ENCODE measurements at places on chromosomes 6 and 20. TPM values are rescaled to one million over a fixed set of nuclear protein-coding genes. Genes with fewer than 3 reads are reported as not detected.

DNA sequence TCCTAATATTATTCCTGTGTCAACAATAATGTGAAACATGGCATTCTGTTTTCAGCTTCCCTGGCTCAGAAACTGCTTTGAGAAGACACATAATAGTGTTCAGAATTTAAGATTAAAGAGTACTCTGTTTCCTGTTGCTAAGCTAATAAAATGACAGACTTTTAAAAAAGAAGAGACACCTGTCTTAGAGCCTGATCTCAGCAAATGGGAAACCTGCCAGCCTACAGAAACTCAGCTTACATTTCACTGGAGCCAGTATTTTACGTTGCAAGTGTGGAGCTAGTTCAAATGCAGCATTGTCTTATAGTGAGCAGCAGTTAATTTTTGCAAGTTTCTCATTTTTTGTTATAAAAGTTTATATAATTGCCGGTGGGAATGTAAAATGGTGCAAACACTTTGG is 28.8 kb downstream of the KIZ start:
- no peak for DNase-seq

MARCKS gene
- polyA plus RNA-seq, result 118 TPM

DNA sequence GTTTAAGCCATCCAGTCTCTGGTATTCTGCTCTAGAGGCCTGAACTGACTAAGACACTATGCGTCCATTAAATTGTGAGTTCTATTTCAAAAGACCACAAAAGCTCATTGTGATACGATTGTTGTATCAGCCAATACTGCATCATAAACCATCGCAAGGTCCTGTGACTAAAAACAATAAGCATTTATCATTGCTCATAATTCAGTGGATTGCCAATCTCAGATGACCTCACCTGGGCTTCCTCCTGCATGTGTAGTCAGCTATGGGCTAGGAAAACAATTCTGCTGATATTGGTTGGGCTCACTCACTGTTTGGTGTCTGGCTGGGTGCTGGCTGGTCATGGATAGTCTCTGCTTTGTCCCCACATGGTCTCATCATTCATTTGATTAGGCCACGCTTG is 592.7 kb upstream of the BTBD3 start:
- no peak for DNase-seq

- peak; percentile 5 for DNase-seq
Observed at GRCh38 chr6:51959744-51960383, 127.5 kb downstream of the PKHD1 start.

GRCh38 chr20:22797103-22797502 is 212.7 kb upstream of the FOXA2 start:
- no peak for DNase-seq

- no peak for DNase-seq
Observed at GRCh38 chr6:36781669-36782068, 57.6 kb downstream of the CPNE5 start.

DNA sequence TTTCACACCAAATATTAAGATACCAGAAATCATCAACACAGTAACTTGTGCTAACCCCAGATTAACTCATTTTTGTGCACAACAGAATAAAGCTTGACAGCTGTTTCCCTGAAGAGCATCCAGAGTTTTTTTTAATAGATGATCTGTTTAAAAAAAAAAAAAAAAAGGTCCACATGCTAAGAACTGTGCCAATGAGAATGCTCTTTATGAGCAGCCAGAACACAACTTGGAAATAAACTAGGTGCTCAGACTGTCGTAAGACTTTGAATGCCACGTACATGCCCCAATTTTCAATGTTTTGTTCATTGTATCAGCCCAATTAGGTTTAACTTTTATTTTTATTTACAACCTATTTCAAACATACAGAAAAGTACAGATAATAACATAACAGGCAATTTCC is 47.3 kb downstream of the STAU1 start:
- no peak for DNase-seq

GRCh38 chr6:118963003-118963402 is 28.0 kb upstream of the MCM9 start:
- DNase-seq, result no peak

DNA sequence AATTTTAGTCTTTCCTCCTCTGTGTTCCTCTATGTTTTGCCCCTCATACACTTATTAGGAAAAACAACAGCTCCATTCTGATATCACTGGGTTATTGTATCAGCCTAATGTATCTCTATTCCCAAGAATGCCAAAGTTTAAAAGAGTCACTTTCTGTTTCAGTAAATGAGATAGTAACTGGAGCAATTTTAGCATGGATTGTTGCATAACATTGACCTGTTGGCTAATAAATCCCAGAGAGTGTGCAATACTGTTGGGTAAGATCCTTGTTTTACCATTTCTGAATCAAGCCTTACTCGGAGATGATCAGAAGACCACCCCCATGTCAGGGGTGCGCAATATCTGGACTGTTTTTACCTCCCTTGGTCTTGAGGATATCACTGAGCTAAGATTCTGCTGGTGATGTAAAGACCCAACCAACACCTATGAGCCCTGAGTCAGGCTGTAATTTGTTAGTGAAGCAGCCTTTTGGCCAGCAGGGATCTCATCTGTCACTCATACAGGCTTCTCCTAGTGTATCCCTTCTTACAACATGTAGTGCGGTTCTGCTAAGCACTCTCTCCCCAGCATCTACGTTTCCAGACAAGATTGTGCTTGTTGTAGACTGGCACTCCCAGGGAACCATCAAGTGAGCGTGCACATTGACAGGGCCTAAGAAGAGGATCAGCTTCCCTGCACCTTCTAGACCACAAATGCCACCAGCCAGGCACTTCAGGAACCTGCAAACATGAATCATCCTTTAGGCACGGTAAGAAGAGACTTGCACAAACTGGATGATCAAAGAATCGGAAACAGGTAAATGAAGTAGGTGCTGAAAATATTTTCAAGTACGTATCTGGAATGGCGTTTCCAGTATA is 11.5 kb upstream of the IPCEF1 start:
- no peak for DNase-seq

DNA sequence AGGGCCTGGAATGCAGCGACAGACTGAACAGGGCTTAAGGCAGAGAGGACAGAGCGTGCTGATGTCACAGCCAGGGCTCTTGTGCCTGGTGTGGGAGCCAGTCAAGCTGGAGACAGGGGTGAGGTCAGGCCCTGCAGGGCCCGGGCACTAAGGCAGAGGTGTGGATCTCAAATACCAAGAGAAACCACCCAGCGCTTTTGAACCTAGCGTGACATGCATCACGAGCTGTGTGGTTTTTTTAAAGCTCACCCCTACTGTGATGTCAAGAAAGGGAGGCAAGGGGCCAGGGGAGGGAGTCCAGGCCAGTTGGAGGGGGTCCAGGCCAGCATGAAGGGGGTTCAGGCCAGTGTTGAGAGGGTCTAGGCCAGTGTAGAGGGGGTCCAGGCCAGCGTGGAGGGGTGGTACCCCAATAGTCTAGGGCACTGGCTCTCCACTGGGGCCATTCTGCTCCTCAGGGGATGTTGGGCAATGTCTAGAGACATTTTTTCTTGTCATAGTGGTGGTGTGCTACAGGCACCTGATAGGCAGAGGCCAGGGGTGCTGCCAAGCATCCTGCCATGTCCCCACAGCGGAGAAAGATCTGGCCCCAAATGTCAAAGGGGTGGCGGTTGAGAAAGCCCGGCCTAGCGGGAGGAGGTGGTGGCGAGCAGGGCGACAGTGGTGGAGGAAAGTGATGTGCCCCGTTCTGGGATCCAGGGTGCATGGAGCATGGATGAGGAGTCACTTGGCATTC is 42.6 kb downstream of the RBM38 start:
- DNase-seq, result no peak

DNA sequence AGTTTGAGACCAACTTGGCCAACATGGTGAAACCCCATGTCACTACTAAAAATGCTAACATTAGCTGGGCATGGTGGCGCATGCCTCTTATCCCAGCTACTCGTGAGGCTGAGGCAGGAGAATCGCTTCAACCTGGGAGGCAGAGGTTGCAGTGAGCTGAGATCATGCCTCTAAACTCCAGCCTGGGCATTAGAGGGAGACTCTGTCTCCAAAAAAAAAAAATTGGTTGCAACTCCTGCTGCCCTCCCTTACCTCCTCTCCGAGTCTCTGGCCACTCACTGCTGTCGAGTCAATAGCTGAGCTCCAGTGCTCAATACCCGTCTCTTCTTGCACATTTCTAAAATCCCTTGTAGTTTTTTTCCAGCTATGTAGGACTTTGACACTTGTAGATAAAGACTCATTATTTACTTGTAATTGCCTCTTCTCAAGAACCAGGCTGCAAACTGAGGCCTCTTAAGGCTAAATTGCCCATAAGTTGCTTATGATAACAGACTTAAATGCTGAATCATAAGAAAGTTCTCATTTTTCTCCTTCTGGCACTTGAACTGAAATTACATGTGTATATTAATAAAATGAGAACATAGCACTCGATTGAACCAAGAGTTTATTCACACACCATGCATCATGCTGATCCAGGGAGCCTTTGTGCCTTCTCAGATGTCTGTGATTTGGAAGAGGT is 13.8 kb downstream of the HECA start:
- DNase-seq, result no peak

- no peak for DNase-seq
Observed at GRCh38 chr20:57938158-57939108, 228.6 kb upstream of the PMEPA1 start.

DNA sequence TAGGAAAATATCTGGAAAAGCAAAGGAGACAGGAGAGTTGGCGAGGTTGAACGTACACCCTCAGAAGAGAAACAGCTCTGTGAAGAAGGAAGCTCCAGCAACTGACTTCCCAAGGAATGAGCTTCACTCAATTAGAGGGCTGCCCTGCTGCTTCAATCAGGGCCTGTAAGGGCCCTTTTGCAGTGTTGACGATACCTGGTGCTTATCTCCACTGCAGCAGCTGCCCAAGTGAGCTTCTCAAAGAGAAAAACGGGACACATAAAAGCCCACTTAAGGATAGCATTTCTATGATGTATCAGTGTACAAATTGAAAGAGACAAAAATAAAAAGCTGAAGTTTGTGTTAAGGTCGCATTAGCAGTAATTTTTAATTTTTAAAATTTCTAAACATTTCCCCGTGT is 16.4 kb downstream of the SEC63 start:
- no peak for DNase-seq

- DNase-seq, result no peak
Observed at GRCh38 chr20:15740046-15740775, 833.0 kb downstream of the KIF16B start.

PNPLA1 gene
- polyA plus RNA-seq, result not detected

RBM38 gene
- 5.2 TPM for polyA plus RNA-seq

TRIM31 gene
- polyA plus RNA-seq, result not detected

DNA sequence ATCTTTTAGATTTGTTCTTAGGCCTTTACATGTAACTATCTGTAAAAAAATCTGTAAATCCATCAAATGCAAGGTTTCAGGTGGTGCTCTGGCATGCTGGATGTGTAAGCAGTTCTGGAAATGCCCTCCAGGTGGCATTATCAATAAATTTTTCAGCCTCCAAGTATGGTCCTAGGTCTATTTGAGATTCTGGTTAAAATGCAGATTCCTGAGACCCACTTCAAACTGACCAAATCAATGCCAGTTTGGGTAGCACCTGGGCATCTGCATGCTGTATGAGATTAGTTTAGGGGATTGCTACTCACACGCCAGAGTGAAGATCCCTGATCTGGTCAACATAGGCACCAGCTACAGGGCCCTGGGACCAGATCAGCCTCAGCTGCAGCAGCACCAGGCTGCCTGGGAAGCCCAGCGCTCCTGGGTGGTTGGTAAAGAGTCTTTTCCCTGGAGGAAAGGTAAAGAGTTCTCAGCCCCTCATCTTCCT is 507.3 kb upstream of the CITED2 start:
- no peak for DNase-seq

- no peak for DNase-seq
Observed at GRCh38 chr6:2072453-2072852, 173.0 kb downstream of the GMDS start.

DNA sequence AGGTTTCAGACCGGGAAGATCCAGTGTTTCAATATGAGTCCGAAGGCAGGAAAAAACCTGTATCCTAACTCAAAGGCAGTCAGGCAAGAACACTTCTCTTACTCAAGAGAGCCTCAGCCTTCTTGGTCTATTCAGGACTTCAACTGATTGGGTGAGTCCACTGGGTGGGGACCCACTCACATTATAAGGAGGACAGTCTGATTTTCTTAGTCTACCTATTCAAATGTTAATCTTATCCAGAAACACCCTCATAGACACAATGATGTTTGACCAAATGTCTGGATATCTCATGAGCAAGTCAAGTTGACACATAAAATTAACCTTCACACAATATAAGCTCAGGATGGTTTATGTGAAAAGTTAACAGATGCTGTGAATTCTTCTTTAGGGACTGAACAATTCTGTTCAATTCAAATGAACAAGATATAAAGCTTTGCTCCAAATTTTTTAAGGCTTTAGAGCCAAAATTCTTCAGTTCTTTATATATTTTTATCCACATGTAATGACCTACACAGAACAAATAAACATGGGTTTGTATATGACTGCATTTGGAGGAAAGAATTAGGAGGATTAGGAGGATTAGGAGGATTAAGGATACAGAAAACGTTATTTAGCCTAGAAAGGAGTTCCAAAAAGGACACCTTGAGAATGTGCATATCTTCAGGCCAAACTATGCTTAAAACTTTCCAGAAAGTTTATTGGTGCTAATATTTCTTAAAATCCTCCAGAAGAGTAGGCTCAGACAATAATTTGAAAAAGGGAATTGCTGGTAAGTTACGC is 35.3 kb upstream of the LAMA2 start:
- no peak for DNase-seq

ITPA gene
- 26.6 TPM for polyA plus RNA-seq

DNA sequence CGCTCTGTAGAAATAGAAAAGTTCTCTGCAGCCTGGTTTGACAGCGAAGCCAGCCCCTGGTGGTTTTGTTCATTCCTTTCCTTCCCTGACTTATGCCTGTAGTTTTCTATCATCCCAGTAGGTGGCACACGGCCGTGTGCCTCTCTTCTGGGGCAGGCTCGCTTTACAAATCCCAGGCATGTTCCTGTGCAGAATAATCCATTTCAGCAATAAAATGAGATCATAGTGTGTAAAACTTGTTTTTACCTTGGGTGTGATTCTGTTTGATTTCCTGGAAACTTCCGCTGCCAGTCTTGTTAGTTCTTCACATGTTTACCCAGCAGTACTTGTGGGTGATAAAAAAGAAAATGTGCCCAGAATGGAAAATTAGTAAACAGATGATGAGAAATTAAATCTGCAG is 7.4 kb upstream of the INSM1 start:
- peak; percentile 5 for DNase-seq

DNA sequence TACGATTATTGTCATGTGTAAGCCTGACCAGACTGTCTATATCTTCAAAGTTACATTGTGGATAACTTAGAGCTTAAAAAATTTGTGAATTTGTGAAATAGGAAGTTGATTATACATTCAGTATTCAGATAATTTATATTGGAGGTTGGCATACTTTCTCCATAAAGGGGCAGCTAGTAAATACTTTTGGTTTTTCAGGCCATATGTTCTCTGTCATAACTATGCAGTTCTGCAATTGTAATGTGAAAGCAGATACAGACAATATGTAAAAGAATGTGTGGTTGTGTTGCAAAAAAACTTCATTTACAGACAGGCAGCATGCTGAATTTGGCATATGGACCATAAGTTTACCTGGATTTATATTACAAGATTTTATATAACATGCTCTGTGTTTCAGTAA is 29.3 kb downstream of the HSF2 start:
- DNase-seq, result no peak
